ENCODE measurements at places on chromosomes 2 and 18. TPM values are rescaled to one million over a fixed set of nuclear protein-coding genes. Genes with fewer than 3 reads are reported as not detected.

DNA sequence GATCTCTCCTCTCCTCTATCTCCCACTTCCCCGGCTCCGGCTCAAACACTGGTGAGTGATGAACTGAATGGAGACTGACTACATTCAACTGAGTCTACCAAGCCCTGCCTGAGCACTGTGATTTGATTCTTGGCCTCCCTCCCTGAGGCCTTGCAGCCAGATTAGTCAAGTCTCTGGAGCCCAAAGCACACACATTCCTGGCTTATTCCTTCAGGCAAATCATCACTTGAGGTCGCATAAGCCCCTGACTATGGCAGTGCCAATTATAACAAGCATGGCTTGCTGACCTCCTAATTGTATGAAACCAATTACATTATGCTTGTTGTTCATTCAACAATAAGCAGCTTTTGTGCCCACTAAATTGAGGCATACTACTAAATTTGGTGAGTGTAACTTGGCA, 34.6 kb downstream of the EFEMP1 start:
- no peak overlapping the region for H3K27ac ChIP-seq
- peaks cover 16% of the 10 kb centered on the region for H3K36me3 ChIP-seq
- H3K4me3 ChIP-seq, result no peak overlapping the region
- DNase-seq, result no peak

DNA sequence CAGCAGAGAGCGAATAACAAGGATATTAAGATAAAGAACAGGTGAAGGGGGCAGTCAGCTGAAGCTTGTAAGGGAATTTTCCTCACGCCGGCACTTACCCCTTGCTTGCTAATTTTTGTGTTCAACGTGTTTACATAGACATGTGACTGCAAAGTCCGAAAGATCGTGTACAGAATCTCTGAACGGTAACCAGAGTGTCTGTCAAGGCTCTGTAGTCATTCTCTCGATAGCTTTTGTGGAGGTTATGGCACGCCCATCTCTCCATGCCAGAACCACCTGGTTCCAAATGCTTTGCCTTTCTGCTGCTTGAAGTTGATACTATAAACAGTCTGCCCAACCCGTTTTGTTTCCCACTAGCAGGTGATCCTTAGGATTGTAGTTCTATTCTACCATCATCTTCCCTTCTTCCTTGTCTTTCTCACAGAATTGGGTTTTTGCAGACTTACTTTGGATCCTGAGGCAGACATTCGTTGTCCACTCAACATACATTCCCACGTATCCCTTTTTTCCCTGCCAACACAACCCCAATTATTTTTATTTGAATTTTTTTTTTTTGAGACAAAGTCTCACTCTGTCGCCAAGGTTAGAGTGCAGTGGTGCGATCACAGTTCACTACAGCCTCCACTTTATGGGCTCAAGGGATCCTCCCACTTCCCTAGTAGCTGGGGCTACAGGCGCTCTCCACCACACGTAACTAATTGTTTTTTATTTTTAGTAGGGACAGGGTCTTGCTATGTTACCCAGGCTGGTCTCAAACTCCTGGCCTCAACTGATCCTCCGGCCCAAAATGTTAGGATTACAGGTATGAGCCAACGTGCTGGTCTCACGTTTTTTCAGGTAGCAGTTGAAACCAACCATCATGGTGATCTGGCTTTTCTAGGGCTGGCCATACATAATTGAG, 1.3 kb upstream of the USP34 start:
- H3K27ac ChIP-seq, result peak overlapping the region; percentile 92
- H3K4me3 ChIP-seq, result peak overlapping the region; percentile 87
- peaks cover 47% of the 10 kb centered on the region for H3K36me3 ChIP-seq
- DNase-seq, result no peak

GRCh38 chr2:176129813-176130146, 275 bp downstream of the HOXD8 start:
- H3K36me3 ChIP-seq, result peaks cover 13% of the 10 kb centered on the region
- H3K27ac ChIP-seq, result peak overlapping the region; percentile 71
- DNase-seq, result no peak
- H3K4me3 ChIP-seq, result peak overlapping the region; percentile 90

DNA sequence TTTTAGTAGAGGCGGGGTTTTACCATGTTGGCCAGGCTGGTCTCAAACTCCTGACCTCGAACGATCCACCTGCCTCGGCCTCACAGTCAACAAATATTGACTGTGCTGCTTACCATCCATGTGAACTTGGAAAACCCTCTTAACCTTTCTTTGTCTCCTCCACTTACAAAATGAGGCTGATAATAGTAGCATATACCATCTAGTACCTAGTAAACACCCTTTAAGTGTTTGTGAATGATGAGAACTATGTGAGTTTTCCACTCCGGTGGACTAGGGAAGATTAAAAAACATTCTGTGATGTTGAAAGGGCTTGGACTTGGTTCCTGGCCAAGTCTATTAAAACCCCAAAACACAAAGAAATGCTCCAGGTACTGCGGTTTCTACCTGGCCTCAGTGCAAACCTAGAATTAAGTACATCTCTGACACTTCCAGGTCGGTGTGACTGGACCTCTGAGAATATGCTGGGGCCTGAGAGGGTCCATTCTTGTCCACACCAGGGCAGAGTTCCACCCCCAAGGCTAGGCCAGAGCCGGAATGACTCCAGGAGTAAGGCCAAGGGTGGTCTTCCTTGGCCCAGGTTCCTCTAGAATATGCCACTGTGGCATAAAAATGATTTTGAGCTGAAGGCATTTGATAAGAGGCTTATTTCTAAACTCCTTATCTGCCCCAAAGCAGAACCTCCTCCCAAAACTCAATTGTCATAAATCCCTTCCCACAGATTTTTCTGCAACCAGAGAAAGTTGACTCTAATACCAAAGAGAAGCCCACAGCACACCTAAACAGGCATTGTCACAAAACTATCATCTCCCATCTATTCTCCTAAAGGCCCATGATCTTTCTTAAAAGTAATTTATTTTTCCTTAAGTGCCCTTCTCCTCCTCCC, 217.5 kb downstream of the TGIF1 start:
- no peak for DNase-seq
- no peak overlapping the region for H3K27ac ChIP-seq
- no peak overlapping the region for H3K4me3 ChIP-seq
- H3K36me3 ChIP-seq, result no peaks in the 10 kb centered on the region
- H3K4me1 ChIP-seq, result peaks cover 16% of the 10 kb centered on the region
- no peaks in the 10 kb centered on the region for H3K27me3 ChIP-seq

DNA sequence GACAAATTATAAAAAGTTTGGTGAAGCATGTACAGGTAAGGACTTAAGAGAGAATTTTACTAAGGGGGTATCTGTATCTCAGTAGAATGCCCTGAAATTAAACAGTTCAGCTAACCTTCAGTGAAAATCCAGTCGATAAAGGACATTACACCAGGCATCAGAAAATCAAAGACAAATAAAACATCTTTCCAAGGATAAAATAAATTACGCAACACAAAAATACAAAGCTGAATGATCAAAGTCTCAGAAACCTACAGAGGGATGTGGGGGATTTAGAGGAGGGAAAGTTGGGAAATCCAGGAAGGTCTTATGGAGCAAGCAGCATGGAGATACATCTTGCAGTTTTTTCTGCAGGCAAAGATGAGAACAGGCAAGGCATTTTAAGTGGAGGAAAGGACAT, 384.1 kb downstream of the TNS1 start:
- no peaks in the 10 kb centered on the region for H3K27me3 ChIP-seq
- peaks cover 17% of the 10 kb centered on the region for H3K4me1 ChIP-seq
- no peaks in the 10 kb centered on the region for H3K36me3 ChIP-seq
- H3K4me3 ChIP-seq, result no peak overlapping the region

- peaks cover 17% of the 10 kb centered on the region for H3K36me3 ChIP-seq
- H3K27ac ChIP-seq, result no peak overlapping the region
- peaks cover 9% of the 10 kb centered on the region for H3K4me1 ChIP-seq
- no peak overlapping the region for H3K4me3 ChIP-seq
Observed at GRCh38 chr2:96822786-96823185, 6.7 kb downstream of the CNNM3 start.

GRCh38 chr18:59833785-59834184, 66.0 kb upstream of the PMAIP1 start:
- no peak overlapping the region for H3K4me3 ChIP-seq
- DNase-seq, result no peak
- H3K4me1 ChIP-seq, result no peaks in the 10 kb centered on the region
- no peak overlapping the region for H3K27ac ChIP-seq

DNA sequence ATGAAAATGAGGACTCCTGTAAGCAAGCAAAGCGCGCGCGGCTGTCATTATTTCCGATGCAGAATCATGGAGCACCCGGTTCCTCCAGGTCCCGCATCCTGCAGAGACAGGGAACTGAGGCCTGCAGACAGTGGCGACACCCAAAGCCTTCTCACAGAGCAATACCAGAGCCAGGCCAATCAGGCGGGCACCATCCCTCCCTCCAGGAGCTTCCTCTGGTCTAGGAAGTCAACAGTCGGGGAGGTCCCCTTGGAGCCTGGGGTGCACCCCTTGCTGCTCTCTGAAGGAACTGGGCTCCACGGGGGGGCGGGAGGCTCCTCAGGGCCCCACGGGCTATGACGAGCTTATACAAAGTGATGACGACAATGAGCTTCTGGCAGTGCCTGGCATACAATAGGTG, 60.3 kb upstream of the HPCAL1 start:
- no peaks in the 10 kb centered on the region for H3K36me3 ChIP-seq
- 0 out of 2 replicates have a peak, but pooled peaks cover 2% of the 10 kb centered on the region for H3K27me3 ChIP-seq
- H3K4me1 ChIP-seq, result no peaks in the 10 kb centered on the region
- DNase-seq, result no peak
- H3K27ac ChIP-seq, result no peak overlapping the region

DNA sequence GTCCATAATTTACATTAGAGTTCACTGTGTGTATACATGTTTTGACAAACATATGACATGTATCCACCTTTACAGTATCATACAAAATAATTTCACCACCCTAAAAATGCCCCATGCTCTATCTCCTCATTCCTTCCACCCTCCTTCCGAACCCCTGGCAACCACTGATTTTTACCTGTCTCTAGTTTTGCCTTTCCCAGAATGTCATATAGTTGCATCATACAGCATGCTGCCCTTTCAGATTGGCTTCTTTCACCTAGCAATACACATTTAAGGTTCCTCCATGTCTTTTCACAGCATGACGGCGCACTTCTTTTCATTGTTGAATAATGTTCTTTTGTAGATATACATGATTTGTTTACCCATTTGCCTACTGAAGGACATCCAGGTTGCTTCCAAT, 10.4 kb downstream of the LRPPRC start:
- no peaks in the 10 kb centered on the region for H3K4me1 ChIP-seq
- H3K36me3 ChIP-seq, result peaks cover 54% of the 10 kb centered on the region
- no peak overlapping the region for H3K27ac ChIP-seq
- no peak for DNase-seq

GRCh38 chr2:239323447-239323846, 77.4 kb downstream of the HDAC4 start:
- no peaks in the 10 kb centered on the region for H3K27me3 ChIP-seq
- H3K36me3 ChIP-seq, result no peaks in the 10 kb centered on the region
- peaks cover 43% of the 10 kb centered on the region for H3K4me1 ChIP-seq
- no peak overlapping the region for H3K4me3 ChIP-seq
- no peak overlapping the region for H3K27ac ChIP-seq

DNA sequence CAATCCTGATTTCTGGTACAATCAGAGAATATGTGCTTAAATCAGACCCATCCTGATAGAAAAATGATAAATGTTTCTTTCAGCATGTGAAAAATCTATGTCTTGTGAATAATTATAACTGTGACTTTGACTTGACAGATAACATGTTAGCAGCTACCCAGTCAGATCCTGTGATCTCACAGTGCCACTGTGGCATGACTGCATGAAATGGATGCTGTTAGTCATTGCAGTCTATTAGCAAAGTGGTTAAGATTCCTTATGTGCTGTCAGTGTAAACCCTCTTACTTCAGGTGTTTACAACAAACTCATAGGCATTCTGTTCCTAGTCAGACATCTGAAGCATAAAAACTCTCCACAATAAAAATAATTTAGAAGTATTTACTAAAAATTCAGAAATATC, 244.6 kb upstream of the RND3 start:
- no peak for DNase-seq
- no peak overlapping the region for H3K27ac ChIP-seq
- no peaks in the 10 kb centered on the region for H3K36me3 ChIP-seq
- no peaks in the 10 kb centered on the region for H3K27me3 ChIP-seq
- no peaks in the 10 kb centered on the region for H3K4me1 ChIP-seq
- no peak overlapping the region for H3K4me3 ChIP-seq

GRCh38 chr18:61394983-61395382, 61.8 kb downstream of the CDH20 start:
- no peaks in the 10 kb centered on the region for H3K27me3 ChIP-seq
- no peaks in the 10 kb centered on the region for H3K4me1 ChIP-seq
- H3K27ac ChIP-seq, result no peak overlapping the region

DNA sequence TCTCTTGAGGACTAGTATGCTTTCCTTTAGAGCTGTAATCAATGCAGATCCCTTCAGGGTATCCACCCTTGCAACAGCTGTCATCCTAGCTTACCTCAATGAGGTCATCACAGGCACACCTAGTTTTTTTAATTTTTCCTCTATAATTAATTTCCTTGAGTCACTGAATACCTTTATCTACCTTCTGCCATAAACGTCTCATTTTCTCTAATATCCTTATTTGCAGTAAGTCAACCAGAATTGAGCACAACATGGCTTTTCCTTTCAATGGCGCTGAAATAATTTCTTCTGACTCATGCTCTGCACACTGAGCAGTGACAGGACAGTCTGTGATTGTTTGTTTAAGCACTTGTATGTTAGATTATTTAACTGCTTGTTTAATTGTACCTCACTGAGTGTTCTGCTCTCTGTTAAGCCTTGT, 49.4 kb downstream of the ETAA1 start:
- peak; percentile 72 for DNase-seq
- no peaks in the 10 kb centered on the region for H3K27me3 ChIP-seq
- no peak overlapping the region for H3K4me3 ChIP-seq
- H3K4me1 ChIP-seq, result peaks cover 21% of the 10 kb centered on the region

- no peaks in the 10 kb centered on the region for H3K27me3 ChIP-seq
- no peak overlapping the region for H3K4me3 ChIP-seq
- H3K4me1 ChIP-seq, result peaks cover 87% of the 10 kb centered on the region
- peak overlapping the region; percentile 8 for H3K27ac ChIP-seq
Observed at GRCh38 chr2:42931818-42932195, 139.4 kb upstream of the HAAO start.

CCDC150 gene
- 12.2 TPM for total RNA-seq

LCT gene
- not detected for total RNA-seq

LDLRAD4 gene
- total RNA-seq, result 0.09 TPM

Measured in SJSA1 (cell line).